ENCODE measurements at places on chromosomes 3 and 15.

DNA sequence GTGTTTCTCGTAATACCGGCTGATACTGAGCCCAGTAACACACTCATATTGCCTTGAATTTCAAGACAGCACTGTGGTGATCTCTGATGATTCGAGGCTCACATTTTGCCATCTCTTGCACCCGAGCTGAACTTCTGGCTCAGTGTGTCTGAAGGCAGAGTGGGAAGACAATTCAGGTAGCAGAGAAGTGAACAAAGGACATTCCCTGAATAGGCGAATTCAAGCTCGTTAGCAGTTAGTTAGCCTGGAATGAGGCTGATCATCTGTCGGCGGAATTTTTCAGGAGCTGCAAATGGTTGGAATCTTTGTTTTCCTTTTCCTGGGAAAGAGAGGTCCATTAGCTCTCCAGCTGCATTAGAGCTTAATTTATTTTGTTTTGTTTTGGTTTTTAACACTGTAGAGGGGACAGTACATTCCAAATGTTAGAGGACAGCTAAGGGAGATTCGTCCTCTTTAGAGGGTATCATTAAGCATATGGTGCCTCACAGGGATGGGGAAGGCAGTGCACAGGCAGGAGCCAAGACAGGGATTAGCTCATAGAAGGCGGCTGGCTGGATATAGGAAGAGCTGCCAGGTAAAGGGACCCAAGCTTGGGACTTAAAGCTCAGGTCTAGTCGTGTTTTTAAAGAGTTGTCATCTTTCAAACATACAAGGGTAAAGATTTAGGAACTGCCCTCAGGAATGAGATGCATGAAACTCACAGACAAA lies 119.7 kb upstream of the DLG1 start:
- DNase-seq, result no peak

GRCh38 chr3:78670746-78671145 lies 1097.1 kb downstream of the ROBO1 start:
- no peak for DNase-seq

GRCh38 chr3:67898916-67899315 lies 244.5 kb upstream of the SUCLG2 start:
- DNase-seq, result no peak

DNA sequence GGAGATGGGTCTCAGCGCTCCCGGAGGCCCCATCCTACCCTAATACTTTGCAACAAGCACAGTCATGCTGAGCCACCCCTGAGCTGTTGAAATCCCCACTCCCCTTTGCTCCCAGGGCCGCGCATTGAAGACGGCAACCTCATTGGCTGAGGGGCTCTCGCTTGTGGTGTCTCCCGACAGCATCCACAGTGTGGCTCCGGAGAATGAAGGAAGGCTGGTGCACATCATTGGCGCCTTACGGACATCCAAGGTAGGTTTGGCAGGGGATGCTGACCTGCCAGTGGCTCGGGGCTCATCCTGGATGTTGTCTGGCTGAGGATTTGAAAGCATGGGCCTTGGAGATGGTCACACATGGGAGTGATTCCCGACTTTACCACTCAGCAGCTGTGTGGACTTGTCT lies 5.9 kb downstream of the TMEM43 start:
- no peak for DNase-seq

DNA sequence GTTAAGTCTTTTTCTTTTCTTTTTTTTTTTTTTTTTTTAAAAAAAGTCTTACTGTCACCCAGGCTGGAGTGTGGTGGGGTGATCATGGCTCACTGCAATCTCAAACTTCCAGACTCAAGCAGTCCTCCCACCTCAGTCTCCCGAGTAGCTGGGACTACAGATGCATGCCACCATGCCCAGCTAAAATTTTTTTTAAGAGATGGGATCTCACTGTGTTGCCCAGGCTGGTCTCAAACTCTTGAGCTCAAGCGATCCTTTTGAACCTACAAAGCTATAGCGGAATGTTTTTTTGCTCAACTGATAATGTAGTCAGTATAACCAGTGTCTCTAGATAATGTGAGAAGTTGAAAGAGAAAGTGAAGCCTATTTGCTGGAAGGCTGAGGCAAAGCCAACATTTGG lies 3.9 kb upstream of the IGF2BP2 start:
- DNase-seq, result no peak

DNA sequence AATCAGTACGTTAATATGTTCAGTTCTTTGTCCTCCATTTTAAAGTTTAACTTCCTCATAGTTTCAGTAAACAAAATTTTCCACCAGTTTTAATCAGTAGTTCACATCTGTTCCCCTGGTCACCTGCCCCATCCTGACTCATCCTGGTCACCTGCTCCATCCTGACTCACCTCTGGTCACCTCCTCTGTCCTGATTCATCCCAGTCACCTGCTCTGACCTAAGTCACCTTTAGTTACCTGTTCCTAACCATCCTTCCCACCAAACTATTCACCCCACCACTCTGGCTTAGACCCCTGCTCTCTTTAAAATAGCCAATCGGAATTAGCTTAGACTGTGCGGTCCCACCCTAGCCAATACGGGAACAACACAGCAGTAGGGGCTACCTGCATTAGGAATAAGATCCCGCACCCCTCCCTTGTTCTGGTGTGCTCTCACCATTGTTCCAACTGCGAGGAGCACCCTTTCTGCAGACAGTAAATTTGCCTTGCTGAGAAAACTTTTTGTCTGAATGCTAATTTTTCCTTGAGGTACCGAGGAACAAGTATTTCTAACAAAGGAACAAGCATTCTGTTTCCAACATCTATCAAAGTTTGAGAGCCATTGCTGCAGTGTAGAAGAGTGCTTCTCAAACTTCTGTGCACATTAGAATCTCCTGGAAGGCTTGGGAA lies 169.3 kb downstream of the ADAMTS17 start:
- no peak for DNase-seq

- no peak for DNase-seq
Measured at GRCh38 chr15:30042556-30042955, 40.2 kb upstream of the GOLGA8J start.

GRCh38 chr3:194612221-194612620 lies 21.0 kb downstream of the TMEM44 start:
- DNase-seq, result no peak

DNA sequence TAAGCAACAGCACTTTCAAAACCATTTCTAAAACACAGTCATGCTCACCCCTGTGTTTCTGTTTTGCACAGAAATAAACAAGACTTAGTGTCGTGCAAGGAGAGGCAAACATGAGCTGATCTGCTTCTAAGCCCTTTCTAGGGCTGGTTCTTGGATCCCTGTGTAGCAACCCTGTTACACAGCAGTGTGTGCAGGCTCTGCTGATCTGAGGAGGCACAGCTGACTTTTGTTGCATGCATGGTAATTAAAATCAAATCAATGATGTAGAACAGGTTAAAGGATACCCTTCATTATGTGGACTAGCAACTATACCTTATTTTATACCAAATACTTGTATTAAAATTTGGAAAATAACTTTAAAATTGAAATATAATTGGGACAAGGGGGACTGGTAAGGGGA lies 234.8 kb downstream of the PDZRN3 start:
- no peak for DNase-seq

- no peak for DNase-seq
Measured at GRCh38 chr3:139994891-139995290, 59.9 kb downstream of the CLSTN2 start.

DNA sequence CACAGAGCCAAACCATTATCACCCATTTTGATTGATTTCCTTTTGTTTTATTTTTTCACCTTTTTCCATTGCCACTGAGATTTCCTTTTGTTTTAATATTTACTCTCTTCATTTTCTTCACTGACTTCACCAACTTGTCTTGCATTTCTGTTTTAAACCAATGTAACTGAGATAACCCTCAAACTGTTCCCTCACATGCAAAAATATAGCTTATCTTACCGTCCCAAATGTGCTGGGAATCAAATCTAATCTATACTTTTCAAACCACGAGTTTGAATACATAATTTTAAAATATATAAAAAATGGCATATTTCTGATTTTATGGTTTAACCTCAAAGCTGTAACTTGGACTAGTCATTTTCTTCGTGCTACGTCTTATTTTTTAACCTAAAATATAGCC lies 143.8 kb downstream of the PLD1 start:
- DNase-seq, result no peak

DNA sequence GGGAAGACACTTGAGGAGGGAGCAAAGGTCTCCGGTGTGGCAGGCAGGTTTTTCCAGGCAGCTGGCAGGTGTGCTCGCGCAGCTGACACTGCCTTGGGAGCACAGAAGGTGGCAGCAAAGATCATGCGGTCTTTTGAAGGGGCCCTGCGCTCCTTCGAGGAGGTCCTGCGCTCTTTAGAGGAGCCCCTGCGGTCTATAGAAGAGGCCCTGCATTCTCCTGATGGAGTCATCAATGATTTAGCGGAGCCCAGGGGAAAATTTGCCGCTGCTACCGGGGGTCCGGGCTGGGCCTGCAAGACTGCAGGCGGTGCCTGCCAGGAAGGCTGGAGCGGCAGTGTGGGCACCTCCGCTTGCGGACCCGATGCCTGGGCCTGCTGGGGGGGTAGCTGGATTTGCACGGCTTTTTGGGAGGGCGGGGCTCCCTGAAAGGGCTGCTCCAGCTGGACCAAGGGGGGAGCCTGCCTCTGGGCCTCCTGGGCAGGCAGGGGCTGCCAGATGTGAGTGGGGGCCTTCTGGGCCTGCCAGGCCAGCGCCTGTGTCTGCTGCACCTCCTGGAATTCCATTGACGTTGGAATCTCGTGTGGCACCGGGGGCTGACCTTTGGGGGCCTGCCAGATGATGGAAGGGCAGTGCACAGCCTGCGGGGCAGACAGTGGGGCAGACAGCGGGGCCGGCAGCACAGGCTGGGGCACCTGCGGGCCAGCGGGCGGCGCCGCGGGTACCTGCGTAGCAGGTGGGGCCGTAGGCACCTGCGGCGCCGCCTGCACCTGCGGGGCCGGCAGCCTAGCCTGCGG lies 2.1 kb downstream of the MAGEL2 start:
- DNase-seq, result no peak

DNA sequence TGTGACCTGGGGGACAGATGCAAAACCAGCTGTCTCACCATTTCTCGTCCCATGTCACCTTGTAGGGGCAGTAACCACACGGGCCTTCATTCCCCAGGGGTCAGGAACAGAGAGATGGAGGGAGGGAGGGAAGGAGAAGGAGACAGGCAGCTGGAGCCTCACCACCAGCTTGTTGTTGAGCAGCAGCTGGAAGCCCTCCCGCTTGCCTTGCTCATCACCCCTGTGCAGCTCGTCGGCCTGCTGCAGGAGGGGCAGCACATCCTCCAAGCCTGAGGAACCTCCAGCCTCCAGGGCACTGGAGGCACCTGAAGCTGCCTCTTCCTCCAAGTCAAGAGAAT lies 10.3 kb downstream of the RMDN3 start:
- DNase-seq, result no peak

GRCh38 chr3:170614214-170614966 lies 28.5 kb upstream of the SLC7A14 start:
- no peak for DNase-seq

DNA sequence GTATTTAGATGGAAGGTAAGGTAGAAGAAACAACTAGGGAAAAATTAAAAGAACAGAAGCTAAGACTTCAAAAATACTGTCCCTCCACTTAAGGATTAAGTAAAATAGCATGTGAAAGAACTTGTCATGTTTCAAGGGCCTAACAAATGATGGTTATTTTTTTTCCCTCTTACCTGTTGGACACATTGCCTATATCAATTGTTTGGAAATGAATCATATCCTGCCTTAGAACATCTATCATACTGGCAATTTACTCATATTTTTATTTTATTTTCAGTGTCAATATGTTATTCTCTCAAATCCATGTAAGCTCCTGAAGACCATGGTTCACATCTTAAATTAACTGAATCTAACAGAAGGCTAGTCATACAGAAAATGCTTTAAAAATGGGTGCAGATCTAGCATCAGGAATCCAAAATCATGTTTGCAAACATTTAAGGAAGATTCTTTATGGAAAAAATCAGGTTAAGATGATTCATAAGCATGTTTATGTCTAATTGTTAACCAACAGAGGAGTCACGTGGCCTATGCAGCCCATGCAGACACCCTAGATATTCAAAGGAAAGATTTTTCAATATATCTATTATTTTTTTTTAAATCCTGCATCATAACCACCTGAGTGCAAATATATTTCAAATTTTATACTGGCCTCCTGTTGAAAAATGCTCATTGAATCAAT lies 135.8 kb upstream of the TRIM42 start:
- DNase-seq, result no peak

DNA sequence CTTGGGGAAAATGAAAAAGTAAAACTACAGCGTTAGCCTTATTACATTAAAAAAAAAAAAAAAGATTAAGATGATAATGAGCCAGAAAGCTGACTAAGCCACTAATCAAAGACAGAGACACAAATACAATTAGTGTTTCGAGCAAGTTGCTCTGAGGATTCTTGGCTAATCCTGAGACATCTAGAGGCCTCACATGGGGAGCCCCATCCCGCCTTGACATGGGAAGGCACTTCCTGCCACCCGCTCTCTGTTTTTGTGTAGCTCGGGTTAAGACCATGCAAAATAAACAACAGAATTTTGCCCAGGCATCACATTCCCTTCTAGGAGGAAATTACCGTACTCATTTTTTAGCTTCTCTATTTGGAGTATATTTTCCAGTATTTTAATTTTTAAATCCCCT lies 15.3 kb downstream of the HESX1 start:
- DNase-seq, result no peak

GRCh38 chr3:4588466-4588865 lies 95.3 kb downstream of the ITPR1 start:
- DNase-seq, result no peak

DNA sequence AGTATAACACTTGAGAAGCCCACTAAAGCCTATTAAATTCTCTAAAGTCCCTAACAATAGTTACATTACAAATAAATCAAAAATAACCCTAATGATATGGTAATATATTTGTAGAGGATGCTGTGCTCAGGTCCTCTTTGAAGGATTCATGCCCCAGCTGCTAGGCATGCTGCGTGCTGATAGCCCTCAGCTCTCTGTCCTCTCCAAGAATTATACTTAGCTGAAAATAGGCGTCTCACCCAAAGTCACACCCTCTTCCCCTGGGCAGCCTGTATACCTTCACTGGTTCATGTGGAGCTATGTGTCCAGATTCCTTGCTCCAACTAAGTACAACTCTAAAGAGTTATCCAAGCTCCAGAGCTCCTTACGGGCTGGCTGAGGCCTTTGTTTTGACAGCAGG lies 312.5 kb upstream of the ZNF385D start:
- DNase-seq, result no peak
